Activated naive CD4-positive, alpha-beta T cell (primary cell): ENCODE measurements at places on chromosomes 11 and 22.

DNA sequence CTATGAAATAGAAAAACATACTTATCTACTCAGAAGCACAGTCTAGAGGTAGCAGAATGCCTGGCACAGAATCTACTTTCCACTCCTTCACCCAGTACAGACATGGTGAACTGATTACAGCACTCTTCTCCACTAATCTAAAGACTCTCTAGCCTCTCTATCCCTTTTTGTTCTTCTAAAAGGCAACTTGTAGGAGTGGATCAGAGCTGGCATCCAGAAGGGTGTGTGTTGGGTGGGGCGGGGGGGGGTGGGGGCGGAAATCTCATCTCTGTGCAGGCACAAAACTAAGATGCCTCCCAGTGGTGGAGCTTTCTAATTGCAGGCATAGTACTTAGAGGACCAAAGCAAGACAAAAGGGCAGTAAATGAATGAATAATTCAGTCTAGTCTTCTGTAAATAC lies 11.5 kb upstream of the EMID1 start:
- no peak for DNase-seq

DNA sequence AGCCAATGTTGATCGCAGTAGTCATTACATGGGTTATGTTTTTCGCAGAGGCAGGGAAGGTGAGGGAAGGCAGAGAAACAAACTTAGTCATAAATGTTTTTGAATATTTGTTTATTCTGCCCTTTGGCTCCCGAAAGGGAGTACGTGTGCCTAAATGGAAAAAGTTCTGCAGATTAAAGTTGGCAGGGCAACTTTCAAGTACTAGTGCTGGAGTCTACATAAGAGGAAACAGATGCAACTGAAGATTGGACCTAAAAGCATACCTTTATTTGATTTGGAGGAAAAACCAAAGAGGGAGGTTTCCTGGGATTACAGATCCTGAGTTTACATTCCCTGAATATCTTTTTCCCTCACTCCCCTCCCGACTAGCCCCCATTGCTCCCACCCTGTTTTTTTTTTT lies 5.7 kb downstream of the HSD17B12 start:
- no peak for DNase-seq

- no peak for DNase-seq
Measured at GRCh38 chr11:115247361-115247760, 256.9 kb downstream of the CADM1 start.

DNA sequence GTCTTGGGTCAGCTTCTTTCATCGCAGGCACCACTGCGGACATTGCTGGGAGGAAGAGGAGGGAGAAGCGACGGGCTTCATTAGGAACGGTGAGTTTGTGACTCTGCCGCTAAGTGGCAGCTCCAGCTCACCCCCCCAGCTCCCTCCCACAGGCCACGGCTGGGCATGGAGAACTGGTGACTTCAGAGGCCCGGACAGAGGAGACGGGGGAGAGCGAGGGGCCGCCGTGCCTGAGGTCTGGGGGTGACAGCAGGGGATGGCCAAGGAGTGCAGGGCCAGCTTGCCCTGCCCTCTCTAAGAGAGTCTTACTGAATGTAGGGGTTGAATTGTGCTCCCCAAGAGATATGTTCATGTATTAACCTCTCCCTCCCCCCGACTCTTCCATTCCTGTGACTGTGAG lies 13.9 kb upstream of the NFAM1 start:
- no peak for DNase-seq

GRCh38 chr11:44964526-44965209 lies 14.0 kb upstream of the TP53I11 start:
- DNase-seq, result no peak

DNA sequence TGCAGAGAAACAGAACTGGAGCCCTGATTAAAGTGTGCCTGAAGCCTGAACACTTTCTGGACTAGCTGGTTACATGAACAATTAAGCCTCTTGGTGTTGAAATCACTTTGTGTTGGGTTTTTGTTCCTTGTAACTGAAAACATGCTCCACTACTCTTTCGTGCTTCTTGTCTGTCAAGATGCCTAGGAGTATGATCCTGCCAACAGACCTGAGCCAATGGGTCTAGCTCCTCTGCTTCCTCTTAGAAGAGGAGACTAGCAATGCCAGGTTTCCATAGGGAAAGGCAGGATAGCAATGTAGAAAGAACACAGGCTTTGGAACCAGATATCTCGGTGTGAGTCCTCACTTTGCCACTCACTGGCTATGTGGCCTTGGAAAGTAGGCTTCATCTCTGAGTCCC lies 40.3 kb downstream of the IRAG1 start:
- DNase-seq, result no peak

GRCh38 chr11:122365610-122366360 lies 249.8 kb upstream of the BLID start:
- no peak for DNase-seq

- DNase-seq, result peak; percentile 18
Measured at GRCh38 chr11:78000193-78000592, 5.7 kb upstream of the INTS4 start.

DNA sequence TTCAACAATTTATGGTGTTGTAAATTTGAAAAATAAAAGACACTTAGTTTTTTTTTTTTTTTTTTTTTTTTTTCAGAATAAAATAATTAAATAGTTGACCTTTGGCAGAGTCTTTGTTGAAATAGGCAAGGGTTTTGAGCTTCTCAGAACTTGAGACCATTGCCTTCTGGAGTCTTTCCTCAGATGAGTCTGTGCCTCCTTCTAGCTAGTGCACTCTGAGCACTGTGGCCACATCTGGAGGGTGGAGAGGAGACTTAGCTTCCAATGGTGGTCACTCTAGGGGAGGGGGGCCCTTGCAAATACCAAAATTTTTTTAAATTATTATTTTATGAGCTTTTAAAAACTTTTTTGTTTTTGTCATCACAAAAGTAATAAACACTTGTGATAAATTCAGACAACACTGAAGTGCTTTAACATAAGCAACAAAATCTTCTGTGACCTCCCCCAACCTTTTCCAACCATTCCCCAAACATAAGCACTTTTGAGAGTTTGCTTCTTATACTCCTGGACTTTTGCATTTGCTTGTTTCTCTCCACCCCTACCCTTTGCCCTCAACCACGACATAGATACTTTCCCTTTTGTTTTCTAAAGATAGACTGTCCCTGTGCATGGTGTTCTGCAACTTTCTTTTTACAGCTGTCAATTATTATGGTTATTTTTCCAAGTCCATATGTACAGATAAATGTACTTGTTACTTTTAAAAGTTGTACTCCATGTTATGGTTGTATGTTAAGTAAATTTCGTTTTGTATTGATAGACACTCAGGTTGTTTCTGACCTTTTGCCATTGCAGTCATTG lies 41.1 kb downstream of the BMAL1 start:
- no peak for DNase-seq

- no peak for DNase-seq
Measured at GRCh38 chr11:22407267-22407666, 69.1 kb downstream of the SLC17A6 start.

- DNase-seq, result no peak
Measured at GRCh38 chr11:6602096-6602940, 1.1 kb downstream of the RRP8 start.

- no peak for DNase-seq
Measured at GRCh38 chr11:79487412-79487811, 46.6 kb upstream of the TENM4 start.

DNA sequence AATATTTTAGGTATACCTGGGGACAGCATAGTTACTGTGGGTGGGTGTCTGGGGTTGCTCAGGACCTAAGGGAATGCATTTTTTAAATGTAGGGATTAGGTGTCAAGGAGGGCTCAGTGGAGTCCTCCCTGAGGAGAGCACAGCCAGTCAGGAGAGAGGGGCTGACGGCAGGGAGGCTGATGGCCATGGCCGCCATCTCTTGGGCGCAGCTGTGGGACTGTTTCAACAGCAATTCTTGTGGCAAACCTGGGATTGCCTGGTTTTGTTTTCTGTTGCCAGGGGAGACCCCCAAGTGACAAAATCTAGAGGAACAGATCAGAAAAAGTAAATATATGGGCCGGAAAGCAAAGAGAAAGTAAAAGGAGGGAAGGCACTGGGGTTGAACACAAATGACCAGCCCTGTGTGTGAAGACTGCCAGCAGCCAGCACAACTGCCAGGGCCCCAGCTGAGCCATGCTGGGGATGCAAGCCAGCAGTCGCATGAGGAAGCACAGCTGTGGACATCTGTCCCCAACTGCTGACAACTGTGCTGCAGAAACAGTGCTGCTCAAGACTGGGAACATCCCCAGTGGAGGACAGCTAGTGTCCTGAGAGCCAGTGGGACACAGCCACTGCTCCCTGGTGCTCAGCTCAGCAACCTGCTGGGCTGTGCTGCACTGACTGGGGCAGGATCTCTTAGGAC lies 10.5 kb downstream of the MIF start:
- no peak for DNase-seq

DNA sequence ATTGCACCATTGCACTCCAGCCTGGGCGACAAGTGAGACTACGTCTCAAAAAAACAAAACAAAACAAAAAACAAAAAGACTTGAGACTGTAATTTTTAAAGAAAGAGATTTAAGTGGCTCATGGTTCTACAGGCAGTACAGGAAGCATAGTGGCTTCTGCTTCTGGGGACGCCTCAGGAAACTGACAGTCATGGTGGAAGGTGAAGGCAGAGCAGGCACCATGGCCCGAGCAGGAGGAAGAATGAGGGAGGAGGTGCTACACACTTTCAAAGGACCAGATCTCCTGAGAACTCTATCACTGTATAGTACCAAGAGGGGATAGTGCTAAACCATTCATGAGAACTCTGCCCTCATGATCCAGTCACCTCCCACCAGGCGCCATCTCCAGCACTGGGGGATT lies 52.0 kb downstream of the CBL start:
- DNase-seq, result no peak

- DNase-seq, result no peak
Measured at GRCh38 chr22:21858025-21858764, 9.2 kb downstream of the MAPK1 start.

DNA sequence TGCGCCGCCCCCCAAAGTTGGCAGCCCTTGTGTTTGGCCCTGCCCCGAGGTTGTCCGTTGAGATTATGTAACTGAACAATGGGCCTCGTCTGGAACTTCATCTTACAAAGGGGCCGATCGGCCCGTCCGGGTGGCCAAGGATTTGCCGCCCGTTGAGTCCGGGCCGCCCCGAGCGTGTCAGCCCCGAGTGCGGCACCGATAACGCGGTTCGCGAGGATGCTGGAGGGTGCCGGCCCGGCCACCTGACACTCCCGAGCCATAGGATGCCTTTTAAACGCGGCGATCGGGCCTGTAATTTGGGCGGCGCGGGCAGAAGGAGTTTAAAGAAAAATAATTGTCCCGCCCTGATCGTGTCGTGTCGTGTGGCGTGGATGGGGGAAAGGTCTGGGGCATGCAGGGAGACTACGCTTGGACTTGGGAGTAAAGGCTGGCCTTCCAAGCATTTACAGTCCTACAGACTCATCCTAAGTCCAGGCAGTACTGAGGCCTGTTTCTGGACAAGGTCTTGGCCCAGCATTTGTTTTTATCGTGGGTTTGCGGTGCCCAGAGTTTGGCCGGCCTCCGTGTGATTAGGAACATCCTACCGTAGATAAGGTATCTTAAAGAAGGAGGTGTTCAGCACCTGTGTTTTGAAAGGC lies 1.3 kb downstream of the WEE1 start:
- no peak for DNase-seq

DNA sequence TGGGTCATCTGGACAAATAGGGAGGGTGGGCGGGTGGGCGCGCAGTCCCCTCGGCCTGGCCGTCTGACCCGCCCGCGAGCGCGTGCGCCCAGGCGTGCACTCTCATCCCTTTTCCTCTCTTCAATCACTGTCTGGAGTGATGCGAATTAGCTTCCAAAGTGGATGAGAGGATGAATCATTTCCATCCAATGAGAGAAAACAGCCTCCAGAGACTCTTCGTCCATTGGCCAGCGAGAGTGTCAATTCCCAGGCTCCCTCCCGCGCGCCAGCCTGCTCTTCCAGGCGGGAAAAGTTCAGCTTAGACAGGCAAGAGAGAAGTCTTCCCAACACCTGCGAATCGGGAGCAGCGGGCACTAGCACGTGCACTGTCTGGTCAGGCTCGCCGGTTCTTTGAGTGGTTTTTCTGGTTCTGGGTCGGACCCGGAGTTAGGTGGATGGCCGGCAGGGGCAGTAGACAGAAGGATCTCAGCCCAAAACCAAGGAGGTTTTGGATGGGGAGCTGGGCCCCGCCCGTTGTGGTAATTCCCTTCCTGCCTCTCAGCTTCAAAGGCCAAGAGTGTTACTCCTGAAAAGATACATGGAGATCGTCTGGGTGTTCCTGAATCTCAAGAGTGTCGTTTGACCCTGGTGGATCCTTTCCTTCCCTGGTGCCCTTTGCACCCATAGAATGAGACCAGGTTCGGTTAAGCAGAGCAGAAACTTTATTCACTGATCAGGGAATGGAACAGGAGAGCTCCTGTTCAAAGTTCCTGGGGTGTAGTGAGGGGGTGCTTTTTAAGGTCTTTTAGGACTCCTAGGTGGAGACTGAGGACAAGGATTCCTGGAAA lies 33.4 kb upstream of the GLYATL1 start:
- no peak for DNase-seq

- DNase-seq, result no peak
Measured at GRCh38 chr11:130785380-130786116, 130.7 kb downstream of the SNX19 start.

DNA sequence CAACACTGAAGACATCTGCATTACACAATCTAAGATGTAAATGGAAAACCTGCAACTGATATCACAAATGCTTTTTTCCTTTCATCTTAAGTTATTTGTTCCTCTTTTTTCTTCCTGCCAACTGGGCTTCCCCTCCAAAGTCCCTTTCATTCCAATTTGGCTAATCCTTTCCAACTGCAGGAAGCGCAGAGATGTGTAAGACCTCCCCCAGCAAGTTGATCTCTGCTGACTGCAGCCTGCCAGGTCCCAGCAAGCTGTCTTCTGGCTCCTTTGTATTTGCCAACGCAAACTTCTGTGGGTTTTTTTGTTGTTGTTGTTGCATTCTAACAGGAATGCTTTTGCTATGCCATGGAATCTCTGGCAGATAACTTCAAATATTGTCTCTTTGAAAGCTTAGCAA lies 38.5 kb upstream of the LRRC4C start:
- DNase-seq, result no peak

- no peak for DNase-seq
Measured at GRCh38 chr11:116169776-116170175, 603.0 kb downstream of the BUD13 start.

DNA sequence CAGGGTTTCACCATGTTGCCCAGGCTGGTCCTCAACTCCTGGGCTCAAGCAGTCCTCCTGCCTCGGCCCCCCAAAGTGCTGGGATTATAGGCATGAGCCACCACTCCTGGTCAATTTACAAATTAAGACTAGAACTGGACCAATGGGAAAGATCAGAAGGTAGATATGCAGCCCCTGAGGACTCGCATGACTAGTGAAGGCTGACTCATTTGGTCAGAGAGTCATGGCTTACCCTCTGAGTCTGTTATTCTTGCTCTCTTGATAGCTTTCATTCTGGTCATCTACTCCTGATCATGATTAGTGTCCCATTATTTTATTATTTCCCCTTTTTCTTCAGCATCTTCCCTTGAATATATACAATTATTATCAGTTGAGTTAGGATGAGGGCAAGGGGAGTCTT lies 2.7 kb upstream of the LDHAL6A start:
- no peak for DNase-seq

DNA sequence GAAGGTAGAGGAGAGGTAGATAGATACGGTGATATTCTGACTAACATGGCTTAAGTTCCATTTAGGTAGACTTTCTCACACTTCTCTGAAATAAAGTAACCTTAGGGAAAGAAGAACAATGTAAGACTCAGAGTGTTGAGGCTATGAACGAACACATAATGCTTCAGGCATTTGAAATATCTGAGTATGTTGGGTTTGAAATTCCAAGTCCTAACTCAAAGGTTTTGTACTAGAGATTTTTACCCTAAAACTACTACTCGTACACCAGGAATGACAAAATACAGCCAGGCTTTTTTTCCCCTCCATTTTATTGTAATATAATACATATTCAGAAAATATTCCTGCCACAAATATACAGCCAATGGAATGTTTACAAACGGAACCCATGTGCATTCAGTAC lies 592.6 kb downstream of the ETS1 start:
- DNase-seq, result no peak
